Stimulated activated CD4-positive, alpha-beta T cell treated with anti-CD3 and anti-CD28 coated beads, Interleukin-4, amount 100 ng/mL, for 24 hours (primary cell): ENCODE measurements at places on chromosomes 2 and 18.

DNA sequence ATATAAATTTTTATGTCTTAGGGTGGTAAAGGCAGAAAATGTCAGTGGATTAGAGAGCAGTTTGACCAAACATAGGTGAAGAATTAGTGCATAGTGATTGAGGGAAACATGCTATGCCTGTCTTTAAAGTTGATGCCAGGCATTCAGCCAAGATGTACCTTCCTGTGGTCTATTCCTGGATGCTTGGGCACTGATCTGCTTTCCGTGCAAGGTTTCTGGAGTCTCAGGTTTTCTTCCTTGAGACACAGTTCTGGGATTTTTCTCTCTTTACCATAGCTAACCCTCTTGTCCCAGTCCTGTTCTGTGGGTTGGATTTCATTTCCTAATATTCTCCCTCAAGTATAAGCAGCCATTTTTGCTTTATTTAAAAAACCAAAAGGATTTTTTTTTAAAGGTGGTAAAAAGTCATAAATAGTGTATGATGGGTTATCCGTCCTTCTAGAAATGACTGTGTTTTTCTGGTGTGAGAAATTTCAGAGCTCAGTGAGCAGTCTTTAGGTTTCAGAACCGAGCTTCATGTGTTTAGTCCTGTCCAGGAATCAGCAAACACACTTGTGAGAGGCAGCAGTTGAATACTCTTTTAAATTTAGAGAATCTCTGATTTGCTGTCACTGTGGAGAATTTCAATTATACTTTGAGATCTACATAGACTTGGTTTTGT lies 43.0 kb upstream of the CYBRD1 start:
- DNase-seq: no peak

- peak; percentile 34 for DNase-seq
These were observed 151.7 kb upstream of the ITGA4 start for GRCh38 chr2:181305301-181306123.

GRCh38 chr2:172998547-172999272 lies 76.9 kb upstream of the MAP3K20 start:
- no peak for DNase-seq

- DNase-seq: no peak
These were observed 166.0 kb downstream of the AGAP1 start for GRCh38 chr2:235659767-235660322.

DNA sequence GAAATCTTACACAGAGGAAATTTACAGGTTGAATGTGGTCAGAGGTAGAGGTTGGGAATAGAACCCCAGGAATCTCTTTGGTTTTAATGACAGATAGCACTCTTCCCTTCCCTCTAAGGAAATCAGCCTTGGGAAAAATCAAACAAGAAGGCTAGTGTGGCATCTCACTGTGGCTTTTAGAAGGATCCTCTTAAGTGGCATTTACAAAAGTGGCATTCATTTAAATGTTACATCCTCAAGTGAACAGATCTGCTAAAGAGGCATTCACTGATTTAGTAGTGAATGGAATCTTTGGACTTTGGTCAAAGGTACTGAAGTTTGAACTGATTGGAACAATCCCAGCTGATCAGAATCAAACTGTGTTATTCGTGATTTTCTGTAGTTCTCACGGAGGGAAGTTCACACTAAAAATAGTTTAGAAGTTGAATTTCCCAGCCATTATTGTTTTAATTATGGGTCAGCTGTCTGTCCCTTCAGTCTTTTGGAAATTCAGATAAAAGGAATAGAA lies 136.5 kb upstream of the FN1 start:
- DNase-seq: no peak

DNA sequence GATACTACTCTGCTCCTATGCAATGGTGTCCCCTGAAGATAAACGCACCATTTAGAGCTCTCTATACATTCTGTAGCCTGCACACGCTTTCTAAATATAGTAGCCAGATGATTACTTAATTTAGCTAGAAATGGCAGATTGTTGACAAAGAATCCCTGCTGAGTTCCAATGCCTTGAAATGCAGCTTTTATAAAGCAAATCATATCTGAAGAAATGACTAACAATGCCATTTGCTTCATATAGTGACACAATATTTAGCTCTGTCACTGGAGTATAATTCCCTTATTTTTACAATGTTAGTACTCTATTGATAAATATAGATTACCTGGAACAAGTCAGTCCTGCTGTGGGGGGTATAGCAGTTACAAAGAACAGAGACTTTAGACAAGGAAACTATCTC lies 166.2 kb downstream of the CDCA7 start:
- DNase-seq: no peak
